ENCODE measurements at places on chromosomes 11 and 22.

GRCh38 chr11:131683131-131683530 lies 312.7 kb downstream of the NTM start:
- DNase-seq, result no peak

DNA sequence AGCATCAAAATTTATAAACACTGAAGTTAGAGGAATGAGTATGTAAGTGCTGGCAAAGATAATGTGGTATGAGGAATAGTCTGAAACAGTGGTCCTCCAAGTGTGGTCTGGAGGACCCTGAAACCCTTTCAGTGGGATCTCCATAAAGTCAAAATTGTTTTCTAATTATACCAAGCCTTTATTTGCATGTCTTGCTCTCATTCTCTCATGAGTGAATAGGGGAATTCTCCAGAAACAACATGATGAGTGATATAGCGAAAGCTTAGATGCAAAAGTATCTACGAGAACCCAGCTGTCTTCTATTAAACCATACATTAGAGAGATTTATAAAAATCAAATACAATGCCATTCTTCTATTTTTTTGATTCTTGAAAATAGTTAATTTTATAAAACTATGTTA lies 145.0 kb upstream of the RAG2 start:
- no peak for DNase-seq

DNA sequence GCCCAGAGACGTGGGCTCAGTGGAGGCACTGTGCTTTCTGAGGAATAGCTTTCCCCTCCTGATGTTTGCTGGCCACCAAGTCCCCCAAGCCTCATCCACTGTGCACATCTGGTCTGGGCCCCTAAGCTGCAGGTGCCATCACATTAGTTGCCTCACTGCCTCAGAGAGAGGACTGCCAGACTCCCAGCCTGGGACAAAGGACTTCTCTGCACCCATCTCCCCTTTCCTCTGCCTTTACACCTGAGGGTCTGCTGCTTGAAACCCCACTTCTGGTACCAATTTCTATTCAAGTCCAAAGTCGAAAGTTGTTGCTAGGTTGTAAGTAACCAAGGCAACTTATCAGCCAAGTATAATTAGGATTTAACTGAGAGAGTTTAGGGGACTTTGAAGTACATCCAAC lies 3.7 kb upstream of the LZTR1 start:
- DNase-seq, result no peak

DNA sequence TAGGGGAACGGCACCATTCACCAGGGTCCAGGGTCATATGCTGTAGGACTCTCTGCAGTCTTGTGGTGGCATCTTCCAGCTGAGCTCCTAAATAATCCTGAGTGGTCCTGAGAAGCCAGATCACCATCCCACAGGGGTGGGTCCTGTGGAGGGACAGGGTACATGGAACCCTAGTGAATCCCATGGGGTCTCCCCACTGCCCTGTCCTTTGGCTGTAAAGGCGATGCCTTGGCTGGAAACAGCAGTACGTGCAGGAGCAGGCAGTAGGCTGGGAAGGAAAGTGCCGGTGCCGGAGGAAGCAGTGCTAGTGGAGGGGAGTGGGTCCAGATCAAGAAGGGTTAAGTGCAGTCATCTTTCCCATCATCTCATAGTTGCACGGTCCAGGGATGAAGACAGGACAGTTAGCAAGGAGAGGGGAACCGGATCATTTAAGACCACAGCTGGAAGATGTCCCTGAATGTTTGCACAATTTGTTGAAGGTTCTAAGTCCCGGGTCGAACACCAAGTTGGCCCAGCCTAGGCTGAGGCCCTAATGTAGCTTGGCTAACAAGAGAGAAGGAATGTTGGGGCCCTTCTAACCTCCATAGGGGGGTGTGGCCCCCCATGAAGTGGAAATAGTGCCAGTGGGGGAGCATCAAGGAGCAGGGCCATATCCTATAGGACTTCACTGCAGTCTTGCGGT lies 18.1 kb downstream of the TSPAN32 start:
- DNase-seq, result no peak

DNA sequence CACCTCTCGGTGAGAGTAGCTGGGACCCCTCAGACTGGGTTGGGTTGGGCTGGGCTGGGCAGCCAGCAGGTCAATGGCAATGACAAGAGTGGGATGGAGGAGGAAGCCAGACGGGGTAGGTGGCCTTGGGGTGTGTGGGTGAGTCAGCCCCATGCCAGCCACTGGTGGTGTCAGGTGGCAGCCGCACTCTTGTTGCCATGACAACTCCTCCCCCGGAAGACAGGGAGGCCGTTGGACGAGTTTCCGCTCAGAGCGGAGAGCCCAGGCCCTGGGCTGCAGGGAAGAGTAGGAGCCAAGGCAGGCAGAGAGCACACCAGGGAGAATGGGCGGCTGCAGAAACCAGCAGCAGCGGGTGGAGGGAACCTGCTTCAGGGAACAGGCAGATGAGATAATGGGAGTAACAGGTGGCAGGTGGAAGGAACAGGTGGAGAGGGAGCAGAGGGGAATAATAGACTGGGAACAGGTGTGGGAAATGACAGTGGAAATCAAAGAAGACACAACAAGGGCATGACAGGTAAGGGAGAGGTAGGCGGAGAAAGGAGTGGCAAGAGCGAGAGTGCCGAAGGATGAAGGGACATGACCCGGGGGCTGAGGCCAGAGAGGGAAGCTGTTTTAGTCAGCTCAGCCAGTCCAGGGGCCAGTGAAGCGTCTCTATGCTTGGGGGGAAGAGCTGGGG lies 8.7 kb downstream of the SPTBN2 start:
- no peak for DNase-seq

GRCh38 chr11:115224551-115224950 lies 279.7 kb downstream of the CADM1 start:
- no peak for DNase-seq

DNA sequence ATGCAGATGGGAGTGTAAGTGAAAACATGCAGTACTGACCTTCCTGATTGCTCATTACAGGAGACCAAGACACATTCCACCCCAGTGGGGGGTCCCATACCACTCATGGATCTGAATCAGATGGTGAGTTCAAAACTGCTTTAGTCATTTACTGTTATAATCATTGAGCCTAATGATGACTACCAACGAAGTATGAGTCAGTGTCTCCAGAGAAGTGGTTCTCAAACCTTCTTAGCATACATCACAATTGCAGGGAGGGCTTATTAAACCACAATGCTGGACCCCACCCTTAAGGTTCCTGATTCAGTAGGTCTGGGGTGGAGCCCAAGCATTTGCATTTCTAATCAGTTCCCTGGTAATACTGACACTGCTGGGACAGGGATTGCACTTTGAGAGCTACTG lies 75.8 kb downstream of the CD44 start:
- no peak for DNase-seq

GRCh38 chr11:114618139-114618538 lies 22.6 kb upstream of the NXPE4 start:
- no peak for DNase-seq

- no peak for DNase-seq
Observed at GRCh38 chr22:42412744-42413333, 19.4 kb downstream of the NFAM1 start.

- no peak for DNase-seq
Observed at GRCh38 chr11:74686792-74687191, 44.4 kb downstream of the CHRDL2 start.

GRCh38 chr22:17896586-17896985 lies 122.3 kb upstream of the BID start:
- DNase-seq, result no peak

GRCh38 chr11:6655790-6656583 lies at the start of gene DCHS1:
Gene DCHS1, minus strand, starts transcription at chr11:6655809. Its CDS starts 14,196 bp downstream, at chr11:6641613.
- DNase-seq, result no peak

GRCh38 chr22:39266398-39267030 lies 21.7 kb upstream of the PDGFB start:
- no peak for DNase-seq

DNA sequence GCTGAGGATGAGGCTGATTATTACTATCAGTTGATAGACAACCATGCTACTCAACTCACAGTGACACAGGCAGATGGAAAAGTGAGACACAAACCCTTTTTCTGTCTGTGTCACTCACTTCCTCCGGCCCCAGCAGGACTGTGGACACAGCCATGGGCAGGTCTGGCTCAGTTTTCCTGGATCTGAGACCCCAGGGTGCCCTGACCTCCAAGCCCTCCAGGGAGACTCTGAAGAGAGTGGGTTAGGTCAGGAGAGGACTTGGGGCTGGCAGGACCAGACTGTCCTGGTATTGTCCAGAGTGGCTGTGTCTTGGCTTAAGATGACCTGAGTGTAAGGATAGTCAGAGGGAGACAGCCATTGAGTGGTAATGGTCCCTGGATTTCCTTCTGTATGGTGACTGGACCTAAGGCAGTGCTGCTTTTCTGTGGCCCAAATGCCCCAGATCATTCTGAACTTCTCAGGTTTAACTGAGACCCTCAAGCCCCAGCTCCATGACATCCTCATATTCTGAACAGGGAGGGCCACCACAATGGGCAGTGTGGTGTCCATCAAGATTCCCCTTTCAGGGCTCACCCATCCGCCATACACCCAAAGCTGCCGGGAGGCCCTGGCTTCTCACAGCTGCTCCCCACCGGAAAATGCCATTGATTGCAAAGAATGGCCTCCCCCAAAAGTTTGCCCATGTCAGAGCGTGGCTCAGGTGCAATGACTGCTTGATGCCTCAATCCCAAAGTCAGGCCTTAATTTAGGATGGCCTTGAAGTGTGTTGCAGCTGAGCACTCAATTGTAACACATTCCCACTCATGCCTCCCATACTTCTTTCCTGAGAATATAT lies 36.2 kb upstream of the PRAME start:
- no peak for DNase-seq

GRCh38 chr11:41404109-41404508 lies 55.3 kb downstream of the LRRC4C start:
- no peak for DNase-seq

DNA sequence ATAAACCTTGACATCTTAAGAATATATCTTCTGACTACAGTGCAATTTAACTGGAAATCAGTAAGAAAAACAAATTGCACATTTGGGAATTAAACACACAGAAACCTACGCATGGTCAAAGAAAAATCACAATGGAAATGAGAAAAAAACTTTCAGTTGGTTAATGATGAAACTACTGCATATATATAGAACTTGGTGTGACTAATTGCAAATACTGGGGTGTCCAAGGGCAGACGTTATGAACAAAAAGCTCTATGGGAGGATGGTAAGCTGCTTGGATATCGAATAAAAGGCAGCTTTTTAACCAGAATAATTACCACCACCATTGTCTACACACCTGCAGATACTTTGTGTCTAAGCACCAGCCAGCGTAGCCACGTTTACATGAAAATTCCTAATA lies 791 bp downstream of the GDPD4 start:
- no peak for DNase-seq

DNA sequence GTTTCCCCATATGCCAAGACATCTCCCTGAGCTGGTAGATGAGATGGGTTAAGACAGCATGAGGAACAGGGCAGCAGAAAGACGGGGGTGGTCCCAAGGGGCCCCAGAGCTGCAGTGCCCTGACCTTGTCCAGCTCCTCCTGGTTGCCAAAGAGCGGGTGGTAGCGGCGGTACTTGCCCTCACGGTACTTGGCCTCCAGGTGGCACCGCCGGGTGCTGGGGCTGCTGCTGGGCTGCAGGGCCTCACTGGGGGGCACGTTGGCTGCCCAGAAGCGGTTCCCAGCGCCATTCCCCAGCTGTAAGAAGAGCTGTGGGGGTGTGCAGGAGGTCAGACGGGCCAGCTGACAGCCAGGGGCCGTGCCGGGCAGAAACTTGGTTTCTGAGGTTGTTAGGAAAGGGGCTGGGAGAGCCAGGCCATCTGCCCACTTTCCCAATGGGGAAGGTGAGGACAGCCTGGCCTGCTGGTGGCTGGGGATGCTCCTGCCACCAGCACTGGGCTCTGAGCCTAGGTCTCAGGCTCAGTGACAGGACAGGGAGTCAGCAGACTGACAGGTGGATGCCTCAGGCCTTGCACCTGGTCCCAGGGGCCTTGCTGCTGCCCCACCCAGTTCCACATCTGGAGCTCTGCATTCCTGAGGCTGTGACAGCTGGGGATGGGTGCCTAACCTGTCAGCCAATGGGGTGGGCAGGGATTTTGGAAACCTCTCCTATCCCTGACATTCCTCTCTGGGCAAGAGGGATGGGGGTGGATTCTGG lies 30.0 kb upstream of the PDE2A start:
- no peak for DNase-seq

DNA sequence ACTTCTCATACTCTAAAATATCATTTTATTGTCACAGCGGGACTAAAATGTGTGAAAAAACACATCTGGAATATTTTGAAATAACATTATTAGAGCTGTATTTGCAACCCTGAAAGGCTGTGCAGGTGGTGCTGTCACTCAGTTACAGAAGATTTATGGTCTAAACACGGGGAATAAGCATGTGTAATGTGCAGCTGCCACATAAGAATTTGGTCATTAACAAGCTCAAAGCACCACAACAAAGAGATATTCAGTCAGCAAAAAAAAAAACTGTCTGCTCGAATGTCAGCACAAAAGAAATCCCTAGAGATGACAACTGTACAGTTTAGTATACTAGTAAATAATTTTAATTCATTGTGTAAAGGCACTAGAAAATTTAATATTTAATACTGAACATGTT lies 31.3 kb downstream of the TMEM123 start:
- no peak for DNase-seq

GRCh38 chr11:95831198-95831883 lies 41.0 kb downstream of the CEP57 start:
- DNase-seq, result no peak

DNA sequence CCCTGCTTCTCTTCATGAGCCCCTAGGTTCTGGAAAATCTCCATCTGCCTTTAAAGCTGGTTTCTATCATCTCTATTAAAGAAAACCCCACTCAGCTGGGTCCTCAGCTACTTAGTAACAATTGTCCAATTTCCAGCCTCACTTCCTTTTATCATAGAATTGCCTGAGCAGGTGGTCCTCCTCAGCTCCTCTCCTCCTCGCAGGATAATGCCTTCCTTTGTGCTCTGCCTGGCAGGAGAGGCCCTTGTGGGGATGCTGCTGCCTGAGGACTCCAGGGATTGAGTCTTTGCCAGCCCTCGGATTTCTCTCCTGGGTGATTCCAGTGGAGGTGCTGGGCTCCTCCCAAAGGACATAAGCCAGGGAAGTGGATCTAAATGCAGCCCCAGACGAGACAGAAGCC lies 448.3 kb downstream of the INSC start:
- no peak for DNase-seq

- DNase-seq, result no peak
Observed at GRCh38 chr22:46681010-46681409, 57.0 kb downstream of the CERK start.

GRCh38 chr11:44814881-44815592 lies 88.3 kb downstream of the TSPAN18 start:
- DNase-seq, result no peak

Data from stimulated activated CD8-positive, alpha-beta memory T cell treated with anti-CD3 and anti-CD28 coated beads, Interleukin-7, amount 100 ng/mL, for 1 hour (primary cell).